ENCODE measurements at places on chromosomes 7 and 10.
A peak's percentile ranks its signal among the peaks of the same experiment; 100 is the strongest.

DNA sequence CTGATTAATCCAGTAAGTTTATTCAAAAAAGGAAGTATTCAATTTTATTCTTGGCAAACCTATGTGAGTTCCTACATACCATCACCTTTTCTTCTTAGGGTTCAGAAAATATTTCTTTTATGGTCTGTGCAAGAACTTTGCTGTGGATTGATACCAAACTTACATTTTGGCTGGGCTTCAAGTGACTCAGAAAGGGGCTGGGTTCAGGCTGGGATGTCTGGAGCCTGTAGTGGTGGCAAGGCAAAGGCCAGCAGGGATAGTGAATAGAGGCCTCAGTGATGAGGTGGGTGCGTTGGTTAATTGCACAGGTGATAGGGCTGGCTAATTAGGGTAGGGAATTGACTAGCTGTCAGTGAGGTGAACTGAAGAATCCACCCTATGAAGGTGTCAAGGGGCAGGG lies 40.2 kb upstream of the ATXN7L1 start:
- DNase-seq, result no peak

DNA sequence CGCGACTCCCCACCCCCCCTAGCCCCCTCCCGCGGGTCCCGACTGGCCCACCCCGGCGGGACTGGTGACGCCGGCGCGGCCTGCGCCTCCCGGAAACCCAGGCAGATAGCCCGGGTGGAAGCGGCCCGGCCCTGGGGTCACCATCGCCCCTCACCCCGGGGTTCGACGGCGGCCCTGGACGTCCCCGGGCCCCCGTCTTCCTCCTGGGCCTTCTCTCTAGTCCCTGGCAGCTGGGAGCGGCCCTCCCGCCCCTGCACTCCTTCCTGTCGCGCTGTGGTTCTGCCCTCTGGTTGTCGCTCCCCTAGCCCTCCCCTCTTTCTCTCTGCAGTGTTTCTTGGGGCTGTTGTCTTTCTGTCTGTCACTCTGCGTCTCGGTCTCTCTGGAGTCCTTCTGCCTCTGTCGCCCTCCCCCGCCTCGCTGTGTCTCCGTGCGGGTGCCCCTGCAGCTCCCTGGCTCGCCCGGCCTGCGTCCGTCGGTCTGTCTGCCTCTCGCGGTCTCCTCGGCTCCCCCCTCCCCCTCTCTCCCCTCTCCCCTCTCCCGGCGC lies 90.5 kb upstream of the PAX2 start:
- DNase-seq, result no peak

DNA sequence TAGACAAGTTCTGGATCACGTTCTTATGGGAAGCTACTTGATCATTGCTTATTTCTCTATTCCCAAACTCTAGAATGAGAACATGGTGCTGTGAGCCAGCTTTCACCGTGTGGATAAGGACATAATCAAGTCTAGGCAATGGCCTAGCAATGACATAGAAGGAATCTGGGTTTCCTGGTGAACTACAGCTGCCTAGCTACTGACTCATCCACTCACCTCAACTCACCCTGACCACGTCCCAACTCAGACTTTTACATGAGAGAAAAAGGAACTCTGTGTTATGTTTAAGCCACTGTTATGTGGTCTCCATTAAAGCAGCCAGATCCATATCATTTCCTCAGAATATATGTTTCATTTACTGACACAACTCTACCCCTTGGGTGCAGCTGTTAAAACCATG lies 18.8 kb upstream of the MET start:
- DNase-seq, result no peak

GRCh38 chr7:85162721-85163120 lies 24.1 kb downstream of the SEMA3D start:
- DNase-seq, result no peak

GRCh38 chr10:78931321-78932053 lies 137.3 kb upstream of the ZMIZ1 start:
- peak; percentile 42 for DNase-seq

DNA sequence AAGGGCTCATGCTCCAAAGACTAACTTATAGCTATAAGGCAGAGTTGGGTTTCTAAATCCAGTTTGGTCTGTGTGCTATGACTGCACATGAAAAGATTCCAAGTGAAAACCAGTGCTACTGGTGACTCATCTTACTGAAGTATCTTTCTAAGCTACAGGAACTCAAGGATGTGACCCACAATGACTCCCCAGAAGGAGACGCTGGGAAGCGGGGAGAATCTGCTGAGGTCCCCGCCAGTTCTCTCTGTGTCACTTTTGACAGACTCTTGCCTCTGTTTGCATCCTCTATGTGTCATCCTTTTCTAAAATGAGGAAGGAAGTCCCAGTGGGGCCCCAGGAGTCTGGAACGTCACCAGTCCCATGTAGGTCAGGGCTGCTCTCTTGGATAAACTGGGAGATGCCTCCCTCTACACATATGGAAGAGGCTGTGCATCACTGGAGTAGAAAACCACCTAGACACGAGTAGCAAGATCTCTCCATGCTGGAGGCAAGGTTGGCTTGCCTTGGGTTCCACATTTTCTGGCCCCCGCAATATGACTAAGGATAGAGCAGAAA lies 28.8 kb upstream of the GPR26 start:
- DNase-seq, result no peak

DNA sequence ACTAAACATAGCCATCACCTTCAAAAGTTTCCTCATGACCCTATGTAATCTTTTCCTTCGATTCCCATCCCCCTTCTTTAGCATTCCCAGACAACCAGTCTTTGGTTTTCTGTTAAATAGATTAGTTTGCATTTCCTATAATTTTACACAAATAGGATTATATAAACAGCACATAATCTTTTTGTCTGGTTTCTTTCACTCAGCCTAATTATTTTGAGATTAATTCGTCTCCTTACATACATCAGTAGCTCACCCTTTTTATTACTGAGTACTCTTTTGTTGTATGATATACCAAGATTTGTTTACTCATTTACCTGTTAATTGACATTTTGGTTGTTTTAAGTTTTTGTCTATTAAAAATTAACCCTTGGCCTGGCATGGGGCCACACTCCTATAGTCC lies 354.7 kb upstream of the CHRM2 start:
- DNase-seq, result no peak

DNA sequence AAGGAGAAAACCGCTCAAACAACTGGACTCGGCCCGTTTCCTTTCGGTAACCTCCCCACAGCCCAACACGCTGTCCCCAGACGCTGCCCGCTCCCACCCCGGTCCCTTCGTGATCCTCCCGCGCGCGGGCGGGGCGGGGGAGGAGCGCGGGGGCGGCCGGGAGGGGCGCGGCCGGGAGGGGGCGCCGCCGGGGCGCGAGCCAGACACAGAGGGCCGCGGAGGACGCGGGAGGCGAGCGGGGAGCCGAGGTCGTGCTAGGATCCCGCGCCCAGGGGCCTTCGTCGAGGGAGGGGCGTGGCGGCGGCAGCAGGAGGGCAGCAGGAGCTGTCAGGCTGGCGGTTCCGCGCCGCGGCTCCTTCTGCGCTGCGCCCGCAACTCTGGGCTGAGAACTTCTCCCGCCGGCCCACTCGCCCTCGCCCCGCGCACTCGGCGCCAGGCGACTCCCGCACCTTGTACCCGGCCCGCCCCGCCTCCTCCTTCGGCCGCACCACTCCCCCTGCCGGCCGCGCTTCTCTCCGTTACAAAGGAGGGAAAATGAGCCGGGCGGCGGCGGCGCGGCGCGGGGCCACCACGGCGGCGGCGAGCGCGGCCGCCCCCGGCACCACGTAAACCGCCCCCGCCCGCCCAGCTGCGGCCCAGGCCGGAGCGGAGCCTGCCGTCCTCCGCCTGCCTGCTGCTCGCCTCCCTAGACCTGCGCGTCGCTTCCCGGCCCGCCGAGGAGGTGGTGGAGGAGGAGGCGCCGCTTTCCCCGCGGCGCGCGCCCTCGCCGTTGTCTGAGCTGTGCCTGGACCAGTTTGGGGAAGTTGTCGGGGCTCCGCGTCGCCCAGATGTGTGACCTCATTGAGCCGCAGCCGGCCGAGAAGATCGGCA lies at the start of gene CDK14:
Gene CDK14 (plus strand): TSS at position 521 of the 870 bp plus-strand sequence. CDS start 307 bp downstream, at position 828.
- no peak for DNase-seq

GRCh38 chr7:21944616-21945453 lies 864 bp downstream of the CDCA7L start:
- peak; percentile 12 for DNase-seq

GRCh38 chr7:106827626-106828025 lies 37.5 kb upstream of the PIK3CG start:
- DNase-seq, result no peak
